Hair follicular keratinocyte (primary cell): ENCODE measurements at places on chromosomes 5 and 9. TPM values are rescaled to one million over a fixed set of nuclear protein-coding genes. Genes with fewer than 3 reads are reported as not detected.

RPP25L gene
- total RNA-seq, result 33.7 and 42.5 TPM in 2 replicates

TRAF2 gene
- 10.0 and 16.7 TPM in 2 replicates for total RNA-seq

ROR2 gene
- not detected in 2 replicates for total RNA-seq

FAM153A gene
- not detected in 2 replicates for total RNA-seq

XPA gene
- 2.8 and 4.5 TPM in 2 replicates for total RNA-seq

ESM1 gene
- not detected in 2 replicates for total RNA-seq

TRIM14 gene
- 12.0 and 15.5 TPM in 2 replicates for total RNA-seq
